ENCODE measurements at places on chromosomes 4 and X. TPM values are rescaled to one million over a fixed set of nuclear protein-coding genes. Genes with fewer than 3 reads are reported as not detected.

DNA sequence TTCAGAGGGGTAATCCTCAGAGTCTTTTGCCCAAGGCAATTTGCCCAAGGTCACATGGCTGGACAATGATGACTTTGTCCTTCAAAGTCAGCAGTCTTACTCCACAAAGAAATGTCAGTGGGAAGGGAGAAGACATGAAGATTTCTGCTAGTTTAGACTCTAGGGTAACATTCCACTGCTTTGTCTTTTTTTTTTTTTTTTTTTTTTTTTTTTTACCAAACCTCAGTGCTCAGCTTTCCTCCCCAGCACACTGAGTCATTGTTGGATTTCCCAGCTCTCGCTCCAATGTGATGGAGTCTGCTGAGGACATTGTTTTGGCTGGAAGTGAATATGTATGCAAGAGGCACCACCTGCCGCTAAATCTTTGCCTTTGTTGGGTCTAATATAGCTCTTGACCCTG lies 7.2 kb upstream of the C1QTNF7 start:
- no peak overlapping the region for H3K27ac ChIP-seq
- DNase-seq = no peak
- peaks cover 14% of the 10 kb centered on the region for H3K4me1 ChIP-seq
- H3K4me3 ChIP-seq = no peak overlapping the region
- no peaks in the 10 kb centered on the region for H3K27me3 ChIP-seq

- H3K27ac ChIP-seq = no peak overlapping the region
- peak; percentile 82 for DNase-seq
- H3K36me3 ChIP-seq = no peaks in the 10 kb centered on the region
- peaks cover 33% of the 10 kb centered on the region for H3K4me1 ChIP-seq
- no peak overlapping the region for H3K4me3 ChIP-seq
Observed at GRCh38 chr4:38179690-38180377, 219.6 kb downstream of the PTTG2 start.

DNA sequence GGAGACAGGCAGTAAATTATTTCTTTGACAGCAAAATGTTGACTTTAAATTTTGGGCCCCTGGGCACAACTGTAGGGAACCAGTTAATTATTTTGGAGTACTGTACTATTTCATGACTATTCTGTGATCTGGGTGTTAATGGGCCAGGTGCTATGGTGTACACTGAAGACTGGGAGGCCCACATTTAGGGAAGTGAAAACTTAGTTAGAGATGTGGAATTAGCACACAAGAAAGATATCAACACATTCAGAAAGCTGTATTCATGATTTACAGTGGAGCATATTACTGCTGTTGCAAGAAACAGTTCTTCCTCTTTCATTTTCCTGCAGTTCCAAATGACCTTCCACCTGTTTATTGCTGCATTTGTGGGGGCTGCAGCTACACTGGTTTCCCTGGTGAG lies 12.4 kb downstream of the PLP1 start:
- no peaks in the 10 kb centered on the region for H3K36me3 ChIP-seq
- no peaks in the 10 kb centered on the region for H3K4me1 ChIP-seq
- no peak overlapping the region for H3K27ac ChIP-seq
- H3K27me3 ChIP-seq = peaks cover 4% of the 10 kb centered on the region

DNA sequence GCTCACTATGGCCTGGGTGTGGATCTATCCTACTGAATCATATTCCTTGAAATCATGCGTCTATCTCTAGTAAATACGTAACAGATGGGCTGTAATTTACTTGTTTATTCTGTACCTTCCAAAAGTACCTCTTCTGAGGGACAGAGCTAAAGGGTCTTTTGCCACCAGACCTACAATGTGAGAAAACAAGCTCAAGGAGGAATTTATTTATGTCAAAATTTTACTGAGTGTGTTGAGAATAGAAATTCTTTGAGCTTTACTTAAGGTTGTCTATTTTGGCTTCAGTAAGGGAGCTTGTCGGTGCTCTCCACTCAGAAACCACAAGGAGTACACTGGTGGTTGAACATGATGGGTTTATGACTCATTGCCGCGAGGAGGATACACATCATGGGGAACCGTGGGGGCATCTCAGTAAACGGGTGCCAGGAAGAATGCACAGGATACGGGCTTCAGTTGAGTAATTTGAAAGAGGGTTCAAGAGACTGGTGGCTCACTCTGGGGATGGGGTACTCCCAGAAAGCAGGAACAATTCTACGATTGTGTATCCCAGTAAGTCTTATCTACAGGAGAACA lies 3.0 kb downstream of the ANK2 start:
- H3K4me3 ChIP-seq = no peak overlapping the region
- no peaks in the 10 kb centered on the region for H3K4me1 ChIP-seq
- no peak overlapping the region for H3K27ac ChIP-seq
- H3K27me3 ChIP-seq = no peaks in the 10 kb centered on the region

DNA sequence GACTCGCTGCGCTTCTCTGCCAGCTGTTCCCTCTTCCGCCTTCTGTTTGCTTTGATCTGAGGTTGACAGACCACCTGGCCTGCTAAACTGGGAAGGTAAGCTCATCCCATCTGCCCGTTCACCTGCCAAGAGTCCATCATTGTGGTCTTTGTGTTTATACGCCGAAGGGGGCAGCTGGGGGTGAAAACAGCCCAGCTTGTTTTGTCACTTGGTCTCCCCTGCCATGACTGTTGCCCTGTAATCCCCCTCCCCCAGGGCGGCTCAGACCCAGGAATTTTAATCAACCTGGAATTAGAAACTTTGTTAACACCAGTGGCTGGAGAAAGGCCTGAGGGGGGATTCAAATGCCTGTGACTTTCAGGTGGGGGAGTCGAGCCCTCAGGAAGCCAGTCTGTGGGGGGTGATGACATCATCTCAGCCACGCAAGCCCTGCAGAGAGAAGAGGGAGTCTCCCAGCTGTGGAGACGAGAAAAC lies 333.3 kb downstream of the BCOR start:
- peaks cover 45% of the 10 kb centered on the region for H3K4me1 ChIP-seq
- H3K36me3 ChIP-seq = no peaks in the 10 kb centered on the region
- no peak overlapping the region for H3K27ac ChIP-seq
- no peak overlapping the region for H3K4me3 ChIP-seq
- no peak for DNase-seq

DNA sequence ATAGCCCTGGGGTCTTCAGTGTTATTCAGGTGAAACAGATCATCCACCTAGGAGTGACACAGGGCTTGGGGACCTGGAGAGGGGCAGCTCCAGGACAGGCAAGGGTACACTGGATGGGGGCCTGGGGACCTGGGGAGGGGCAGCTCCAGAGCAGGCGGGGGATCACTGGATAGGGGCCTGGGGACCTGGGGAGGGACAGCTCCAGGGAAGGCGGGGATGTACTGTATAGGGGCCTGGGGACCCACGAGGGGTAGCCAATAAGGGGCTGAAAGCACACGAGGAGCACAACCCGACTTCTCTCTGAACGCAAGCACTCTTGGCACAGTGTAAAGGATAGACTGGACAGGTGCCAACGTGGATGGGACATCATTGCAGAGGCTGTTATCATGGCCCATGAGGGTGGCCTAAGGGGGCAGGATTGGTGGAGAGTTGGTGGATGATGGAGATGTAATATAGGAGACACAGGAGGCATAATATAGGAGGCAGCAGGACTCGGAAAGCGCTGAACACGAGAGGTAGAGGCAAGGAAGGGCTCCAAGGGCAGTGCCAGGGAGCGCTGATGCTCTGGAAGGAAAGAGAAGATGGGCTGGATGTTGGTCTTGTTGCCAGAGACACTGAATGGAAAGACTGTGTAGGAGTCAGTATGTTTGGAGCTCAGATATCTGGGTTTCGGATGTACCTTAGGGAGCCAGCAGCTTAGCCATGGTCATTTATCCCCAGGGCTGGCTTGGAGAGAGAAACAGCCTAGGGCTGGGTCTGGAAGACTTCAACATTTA lies 37.9 kb upstream of the FGFBP2 start:
- H3K4me1 ChIP-seq = peaks cover 3% of the 10 kb centered on the region
- no peaks in the 10 kb centered on the region for H3K36me3 ChIP-seq
- H3K27me3 ChIP-seq = no peaks in the 10 kb centered on the region

DNA sequence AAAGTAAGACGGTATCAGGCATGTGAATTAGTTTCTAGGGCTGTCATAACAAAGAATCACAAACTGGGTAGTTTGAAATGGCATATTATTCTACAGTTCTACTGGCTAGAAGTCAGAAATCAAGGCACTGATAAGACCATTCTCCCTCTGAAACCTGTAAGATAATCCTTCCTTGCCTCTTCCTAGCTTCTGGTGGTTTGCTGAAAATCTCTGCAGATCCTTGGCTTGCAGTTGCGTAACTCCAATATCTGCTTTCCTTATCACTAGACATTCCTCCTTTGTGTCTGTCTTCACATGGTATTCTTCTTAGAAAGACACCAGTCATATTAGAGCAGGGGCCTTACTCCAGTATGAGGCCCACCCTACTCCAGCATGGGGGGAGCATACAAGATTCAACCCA lies 19.6 kb upstream of the LCORL start:
- H3K4me3 ChIP-seq = no peak overlapping the region
- H3K36me3 ChIP-seq = no peaks in the 10 kb centered on the region
- H3K27ac ChIP-seq = no peak overlapping the region
- H3K4me1 ChIP-seq = no peaks in the 10 kb centered on the region

ADAMTS3 gene
- not detected for total RNA-seq

CD40LG gene
- 2.6 TPM for total RNA-seq
